ENCODE measurements at places on chromosomes 11 and 22.

GRCh38 chr11:1193326-1194230 is 29.3 kb upstream of the MUC5B start:
- no peak for DNase-seq

DNA sequence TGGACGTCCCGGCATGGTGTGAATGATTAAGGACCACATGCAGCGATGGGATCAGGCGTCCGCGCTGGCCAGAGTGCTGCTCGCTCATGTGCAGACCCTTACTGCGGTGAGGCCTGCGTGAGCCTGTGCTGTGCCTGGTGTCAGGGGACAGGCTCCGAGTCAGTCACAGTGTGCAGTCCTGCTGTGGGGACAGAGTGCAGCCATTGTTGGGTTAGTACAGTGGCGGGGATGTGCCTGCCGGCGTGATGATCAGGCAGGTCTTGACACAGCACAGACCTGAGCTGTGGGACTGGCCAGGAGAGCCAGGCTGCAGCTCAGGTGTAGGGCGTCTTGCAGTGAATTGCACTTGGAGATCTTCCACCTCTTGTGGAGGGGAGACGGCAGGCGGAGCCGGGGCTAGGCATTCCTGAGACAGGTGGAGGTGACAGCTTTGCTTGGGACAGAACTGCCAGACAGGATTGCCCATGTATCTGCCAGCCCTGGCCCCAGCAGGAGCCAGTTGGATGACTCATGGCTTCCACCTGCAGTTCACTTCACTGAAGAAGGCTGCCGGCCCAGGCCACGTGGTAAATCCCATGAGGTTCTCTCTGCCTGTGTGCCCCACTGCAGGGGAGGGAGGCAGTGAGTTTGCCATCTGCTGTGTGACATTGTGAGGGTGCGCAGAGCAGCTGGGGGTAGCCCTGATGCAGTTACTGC is 17.3 kb downstream of the TRMU start:
- no peak for DNase-seq

DNA sequence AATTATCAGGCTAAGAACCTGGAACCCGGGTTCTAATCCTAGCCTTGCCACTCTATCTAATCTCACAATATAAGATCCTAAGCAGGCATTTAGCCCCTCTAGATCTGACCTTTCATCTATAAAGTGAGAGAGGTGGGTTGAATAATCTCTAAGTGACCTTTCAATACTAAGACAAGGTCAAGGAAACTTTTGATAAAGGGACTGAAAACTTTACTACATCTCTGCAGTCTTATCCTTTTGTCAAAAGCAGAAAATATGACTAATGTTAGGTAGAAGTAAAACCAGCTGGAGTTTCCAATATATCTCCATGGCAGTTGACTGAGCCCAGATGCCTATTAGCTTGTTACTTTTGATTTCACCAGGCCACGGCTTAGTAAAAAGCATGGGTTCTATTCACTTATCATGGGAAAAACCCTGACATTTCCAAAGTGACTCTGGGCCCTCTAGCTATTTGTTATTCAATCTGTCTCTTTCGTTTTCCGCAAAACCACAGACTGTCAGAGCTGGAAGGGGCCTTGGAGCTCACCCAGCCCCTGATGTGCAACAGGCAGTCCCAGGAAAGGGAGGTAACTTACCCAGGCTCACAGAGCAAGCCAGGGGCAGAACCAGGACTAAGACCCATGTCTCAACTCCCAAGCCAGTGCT is 75.8 kb downstream of the RAB30 start:
- peak; percentile 24 for DNase-seq

DNA sequence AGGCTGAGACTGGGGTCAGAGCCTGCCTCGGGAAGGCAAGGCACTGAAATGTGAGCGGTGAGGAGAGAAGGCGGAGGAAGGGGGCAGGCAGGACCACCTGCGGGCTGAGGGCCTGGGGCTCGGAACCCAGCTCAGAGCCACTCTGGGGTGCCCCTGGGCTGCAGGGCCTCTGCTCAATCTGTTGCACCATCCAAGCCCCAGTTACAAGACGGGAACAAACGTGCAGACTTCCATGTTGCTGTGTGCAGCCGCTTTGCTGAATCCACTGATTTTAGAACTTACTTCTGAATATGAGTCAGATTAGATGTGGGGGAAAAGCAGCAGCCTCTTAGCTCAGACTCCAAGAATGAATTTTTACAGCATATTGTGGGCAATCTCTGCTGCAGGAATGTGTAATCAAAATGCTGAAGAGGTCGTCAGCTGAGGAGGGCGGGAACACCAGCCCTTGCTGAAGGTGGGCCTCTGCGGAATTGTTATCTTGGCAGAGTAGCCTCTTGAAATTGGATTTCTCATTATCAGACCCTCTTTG is 21.6 kb downstream of the PARVG start:
- DNase-seq = no peak

DNA sequence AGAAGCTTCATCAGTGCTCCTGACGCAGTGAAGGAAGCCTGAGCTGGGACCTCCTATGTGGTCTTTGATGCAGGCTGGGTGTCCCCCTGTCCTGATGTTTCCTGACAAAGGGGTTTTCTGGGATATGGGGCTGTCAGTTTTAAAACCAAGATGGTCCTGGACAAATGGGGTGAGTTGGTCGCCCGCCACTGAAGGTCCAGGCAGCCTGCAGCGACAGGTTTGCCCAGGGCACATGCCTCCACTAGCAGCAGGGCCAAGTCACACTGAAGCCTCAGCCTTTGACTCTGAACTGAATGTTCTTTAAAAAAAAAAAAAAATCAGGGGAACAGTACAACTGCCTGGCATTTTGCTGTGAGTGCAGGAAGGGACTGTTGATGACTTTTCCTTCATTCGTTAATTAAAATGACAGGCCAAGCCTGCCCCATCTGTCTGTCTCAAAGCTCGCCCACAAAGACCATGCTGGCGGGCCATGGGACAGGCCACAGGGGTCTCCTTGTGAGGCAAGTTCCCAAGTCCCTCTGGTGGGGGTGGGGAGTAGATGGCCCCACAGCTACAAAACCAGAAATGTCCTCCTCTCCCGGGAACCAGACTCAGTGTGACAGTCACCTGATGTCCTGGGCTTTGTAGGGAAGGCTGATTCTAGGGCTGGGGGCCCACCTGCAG is 274.8 kb downstream of the CTTN start:
- DNase-seq = no peak

DNA sequence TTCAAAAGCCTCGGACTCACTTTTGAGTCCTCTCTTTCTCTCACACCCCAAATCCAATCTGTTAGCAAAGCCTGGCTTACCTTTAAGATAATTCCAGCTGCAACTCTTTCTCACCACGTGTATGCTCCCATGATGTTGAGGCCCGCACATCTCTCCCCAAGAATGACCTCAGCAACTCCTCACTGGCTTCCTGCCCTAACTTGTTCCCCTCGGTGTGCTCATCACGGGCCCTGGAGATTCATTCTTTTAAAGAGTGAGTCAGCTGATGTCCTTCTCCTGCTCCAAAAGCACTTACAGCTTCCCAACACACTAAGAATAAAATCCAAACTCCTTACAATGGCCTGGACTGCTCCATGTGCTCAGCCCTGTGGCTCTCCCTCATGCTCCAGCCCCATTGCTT is 1041.3 kb downstream of the OPCML start:
- DNase-seq = no peak

DNA sequence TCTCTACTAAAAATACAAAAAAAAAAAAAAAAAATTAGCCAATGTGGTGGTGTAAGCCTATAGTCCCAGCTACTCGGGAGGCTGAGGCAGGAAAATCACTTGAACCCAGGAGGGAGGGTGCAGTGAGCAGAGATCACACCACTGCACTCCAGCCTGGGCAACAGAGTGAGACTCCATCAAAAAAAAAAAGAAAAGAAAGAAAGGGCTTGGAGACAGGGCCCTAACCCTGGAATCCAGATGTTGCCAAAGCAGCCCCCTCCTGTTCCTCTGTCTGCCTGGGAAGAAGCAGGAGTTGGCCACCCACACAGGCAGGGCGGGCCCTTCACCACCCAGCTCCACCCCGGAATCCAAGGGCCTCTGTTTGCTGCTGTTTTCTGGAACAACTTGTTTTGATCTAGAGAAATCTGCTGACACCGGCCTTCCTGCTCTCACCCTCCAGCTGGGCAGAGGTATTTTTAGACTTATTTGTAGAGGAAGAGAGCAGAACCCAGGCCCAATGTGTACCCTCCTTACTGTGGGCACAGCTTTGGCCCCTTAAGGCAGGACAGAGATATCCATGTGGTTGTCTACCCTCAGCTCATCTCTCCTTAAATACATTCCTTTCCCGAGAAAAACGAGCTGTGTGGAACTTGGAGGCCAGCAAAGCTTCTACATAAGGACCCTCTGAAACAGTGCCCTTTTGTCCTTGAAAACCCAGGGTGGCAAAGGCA is 2.7 kb upstream of the NEAT1 start:
- no peak for DNase-seq

GRCh38 chr11:86089659-86090058 is 20.8 kb upstream of the PICALM start:
- no peak for DNase-seq

All from stimulated activated CD4-positive, alpha-beta T cell treated with anti-CD3 and anti-CD28 coated beads, Interleukin-12 subunit alpha, Interleukin-12 subunit beta, amount 100 ng/mL, for 24 hours (primary cell).